WTC11 (cell line): ENCODE measurements at places on chromosomes 1 and 21. TPM values are rescaled to one million over a fixed set of nuclear protein-coding genes. Genes with fewer than 3 reads are reported as not detected.
A peak's percentile ranks its signal among the peaks of the same experiment; 100 is the strongest.

DNA sequence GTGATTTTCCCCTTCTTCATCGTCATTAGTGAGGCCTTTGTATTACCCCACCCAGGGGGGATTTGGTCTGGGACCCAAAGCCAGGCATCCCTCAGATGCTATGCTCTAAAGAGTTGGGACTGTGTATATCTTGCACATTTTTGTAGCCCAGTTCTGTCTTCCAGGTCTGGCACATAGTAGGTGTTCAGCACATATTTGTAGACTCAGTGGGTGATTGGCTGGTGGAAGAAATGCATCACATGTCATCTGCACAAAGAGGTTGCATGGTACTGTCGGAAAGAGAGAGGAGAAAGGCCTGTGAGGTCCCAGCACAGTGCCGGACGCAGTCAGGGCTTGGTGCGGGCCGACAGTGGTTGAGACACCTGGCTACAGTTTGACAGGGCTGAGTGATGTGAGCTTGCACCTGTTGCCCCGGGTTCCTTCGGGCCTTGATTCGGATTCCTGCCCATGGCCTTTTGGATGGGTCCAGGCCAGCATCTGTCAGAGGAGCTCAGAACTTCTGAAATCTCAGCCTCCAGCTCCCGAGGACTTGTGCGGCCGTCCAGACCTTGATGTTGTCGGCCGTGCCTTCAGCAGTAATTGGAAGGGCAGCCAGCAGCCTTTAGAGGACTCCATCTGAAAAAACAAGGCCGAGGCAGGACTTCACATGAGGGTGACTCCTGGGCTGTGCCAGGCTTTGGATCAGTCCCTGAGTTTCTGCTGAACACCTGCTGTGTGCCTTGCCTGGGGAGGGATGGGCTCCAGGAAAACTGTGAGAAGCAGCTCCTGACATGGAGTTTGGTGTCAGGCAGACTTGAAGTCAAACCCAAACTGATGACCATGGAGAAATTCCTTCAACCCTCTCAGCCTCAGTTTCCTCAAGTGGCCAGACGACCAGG is 40.9 kb upstream of the PADI1 start:
- DNase-seq, result no peak
- H3K27me3 ChIP-seq, result peaks cover 33% of the 10 kb centered on the region
- H3K27ac ChIP-seq, result no peak overlapping the region
- no peaks in the 10 kb centered on the region for H3K36me3 ChIP-seq
- H3K4me3 ChIP-seq, result no peak overlapping the region

- H3K27ac ChIP-seq, result peak overlapping the region; percentile 24
- no peak overlapping the region for H3K4me3 ChIP-seq
- H3K27me3 ChIP-seq, result no peaks in the 10 kb centered on the region
- DNase-seq, result no peak
Observed at GRCh38 chr1:87942165-87942564, 613.5 kb downstream of the LMO4 start.

GRCh38 chr1:236895665-236896387 is 100.7 kb downstream of the MTR start:
- H3K27me3 ChIP-seq, result no peaks in the 10 kb centered on the region
- no peak for DNase-seq
- no peak overlapping the region for H3K4me3 ChIP-seq
- peaks cover 69% of the 10 kb centered on the region for H3K36me3 ChIP-seq

DNA sequence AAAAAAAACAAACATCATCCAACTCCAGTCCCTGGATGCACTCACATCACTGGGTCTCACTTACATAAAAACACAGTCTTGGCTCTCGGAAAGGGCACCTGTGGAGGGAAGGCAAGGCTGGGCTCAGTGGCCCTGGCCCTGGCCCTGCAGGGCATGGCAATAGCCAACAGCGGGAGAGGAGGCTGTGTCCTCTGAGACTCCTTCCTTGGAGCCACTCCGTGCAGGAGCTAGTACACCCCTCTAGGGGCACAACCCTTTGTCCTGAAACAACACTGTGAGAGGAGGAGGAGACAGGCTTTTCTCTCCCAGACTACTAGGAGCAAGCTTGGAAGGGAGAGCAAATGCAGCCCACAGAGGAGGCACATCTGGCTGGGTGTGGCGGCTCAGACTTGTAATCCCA is 28.0 kb downstream of the URB1 start:
- H3K36me3 ChIP-seq, result peaks cover 87% of the 10 kb centered on the region
- no peak overlapping the region for H3K4me3 ChIP-seq
- no peaks in the 10 kb centered on the region for H3K4me1 ChIP-seq
- H3K27ac ChIP-seq, result peak overlapping the region; percentile 47; the same call in 1 of the 2 replicates
- no peak for DNase-seq
- no peaks in the 10 kb centered on the region for H3K27me3 ChIP-seq

DNA sequence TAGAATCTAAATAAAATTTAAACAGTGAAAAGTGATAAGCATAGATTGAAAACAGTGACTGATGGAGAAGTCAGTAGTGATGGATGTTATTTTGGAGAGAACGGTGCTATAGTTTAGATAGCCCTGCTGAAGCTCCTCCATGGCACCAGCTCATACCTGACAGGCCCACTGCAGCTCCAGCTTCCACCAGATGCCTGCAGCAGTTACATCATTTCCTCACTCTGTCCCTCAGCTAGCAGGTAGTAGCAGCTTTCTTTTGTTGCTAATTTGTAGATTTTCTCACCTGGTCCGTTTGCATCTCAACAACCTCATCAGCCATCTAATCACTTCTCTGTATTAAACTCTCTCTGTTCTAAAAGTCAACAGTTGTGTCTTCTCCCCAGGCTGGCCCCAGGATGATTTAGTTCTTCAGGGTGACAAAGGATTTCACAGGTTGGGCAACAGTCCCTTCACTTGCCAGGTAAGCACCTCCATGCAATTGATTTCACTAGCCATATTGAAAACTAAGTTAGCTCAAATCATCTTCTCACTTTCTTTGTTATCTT is 128.3 kb downstream of the LMX1A start:
- no peak overlapping the region for H3K27ac ChIP-seq
- DNase-seq, result no peak
- peaks cover 26% of the 10 kb centered on the region for H3K4me1 ChIP-seq
- H3K27me3 ChIP-seq, result peaks cover 18% of the 10 kb centered on the region
- no peak overlapping the region for H3K4me3 ChIP-seq
- H3K36me3 ChIP-seq, result no peaks in the 10 kb centered on the region

DNA sequence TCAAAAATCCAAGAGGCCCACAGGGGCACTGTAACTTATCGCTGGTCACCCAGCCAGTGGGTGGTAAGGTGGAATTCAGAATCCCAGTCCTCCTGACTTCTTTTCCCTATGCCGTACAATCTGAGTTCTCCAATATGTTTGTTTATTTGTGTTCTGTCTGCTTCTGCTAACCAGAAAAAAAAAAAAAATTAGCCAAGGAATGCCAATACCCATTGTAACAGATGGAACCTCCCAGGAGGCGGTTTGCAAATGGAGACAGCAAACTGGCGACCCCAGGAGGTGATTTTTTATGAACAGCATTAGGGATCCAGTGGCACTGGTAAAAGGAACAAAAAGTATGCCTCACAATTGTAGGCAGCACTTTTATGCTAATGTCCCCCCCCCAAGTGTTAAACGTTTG is 189.0 kb upstream of the FGGY start:
- H3K27me3 ChIP-seq, result peaks cover 3% of the 10 kb centered on the region; the same call in 1 of the 2 replicates
- no peak for DNase-seq
- peaks cover 21% of the 10 kb centered on the region for H3K4me1 ChIP-seq

DNA sequence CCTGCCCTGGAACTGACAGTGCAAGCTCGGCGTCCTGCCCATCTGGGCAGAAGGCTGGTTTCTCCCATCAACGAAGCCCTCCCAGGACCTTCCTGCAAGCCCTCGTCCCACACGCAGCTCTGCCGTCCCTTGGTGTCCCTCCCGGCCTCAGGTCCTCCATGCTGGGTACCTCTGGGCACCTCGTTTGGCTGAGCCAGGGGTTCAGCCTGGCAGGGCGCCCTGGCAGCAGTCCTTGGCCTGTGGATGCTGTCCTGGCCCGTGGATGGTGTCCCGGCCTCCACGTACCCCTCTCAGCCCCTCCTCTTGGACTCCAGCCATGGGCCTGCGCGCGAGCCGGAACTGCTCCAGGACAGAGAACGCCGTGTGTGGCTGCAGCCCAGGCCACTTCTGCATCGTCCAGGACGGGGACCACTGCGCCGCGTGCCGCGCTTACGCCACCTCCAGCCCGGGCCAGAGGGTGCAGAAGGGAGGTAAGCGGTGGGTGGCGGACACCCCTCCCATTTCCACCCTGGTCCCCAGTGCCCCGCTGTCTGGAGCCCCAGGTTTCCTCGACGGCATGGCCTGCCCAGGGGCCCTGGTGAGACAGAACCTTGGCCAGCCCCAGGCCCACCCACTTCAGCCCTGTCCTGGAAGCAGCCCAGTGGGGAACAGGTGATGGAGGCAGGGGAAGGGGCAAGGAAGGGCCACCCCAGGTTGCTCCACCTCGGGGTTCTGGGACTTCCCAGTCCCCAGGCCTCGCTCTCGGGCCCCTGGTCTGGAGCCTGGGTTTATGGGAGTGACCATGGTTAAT is 3.5 kb downstream of the TNFRSF14 start:
- H3K4me1 ChIP-seq, result peaks cover 4% of the 10 kb centered on the region; the same call in 1 of the 2 replicates
- no peak overlapping the region for H3K27ac ChIP-seq

GRCh38 chr1:22615886-22616285 is 20.5 kb upstream of the C1QA start:
- no peak overlapping the region for H3K4me3 ChIP-seq
- no peaks in the 10 kb centered on the region; the same call in 1 of the 2 replicates for H3K4me1 ChIP-seq
- H3K36me3 ChIP-seq, result no peaks in the 10 kb centered on the region
- DNase-seq, result no peak
- H3K27ac ChIP-seq, result no peak overlapping the region

DNA sequence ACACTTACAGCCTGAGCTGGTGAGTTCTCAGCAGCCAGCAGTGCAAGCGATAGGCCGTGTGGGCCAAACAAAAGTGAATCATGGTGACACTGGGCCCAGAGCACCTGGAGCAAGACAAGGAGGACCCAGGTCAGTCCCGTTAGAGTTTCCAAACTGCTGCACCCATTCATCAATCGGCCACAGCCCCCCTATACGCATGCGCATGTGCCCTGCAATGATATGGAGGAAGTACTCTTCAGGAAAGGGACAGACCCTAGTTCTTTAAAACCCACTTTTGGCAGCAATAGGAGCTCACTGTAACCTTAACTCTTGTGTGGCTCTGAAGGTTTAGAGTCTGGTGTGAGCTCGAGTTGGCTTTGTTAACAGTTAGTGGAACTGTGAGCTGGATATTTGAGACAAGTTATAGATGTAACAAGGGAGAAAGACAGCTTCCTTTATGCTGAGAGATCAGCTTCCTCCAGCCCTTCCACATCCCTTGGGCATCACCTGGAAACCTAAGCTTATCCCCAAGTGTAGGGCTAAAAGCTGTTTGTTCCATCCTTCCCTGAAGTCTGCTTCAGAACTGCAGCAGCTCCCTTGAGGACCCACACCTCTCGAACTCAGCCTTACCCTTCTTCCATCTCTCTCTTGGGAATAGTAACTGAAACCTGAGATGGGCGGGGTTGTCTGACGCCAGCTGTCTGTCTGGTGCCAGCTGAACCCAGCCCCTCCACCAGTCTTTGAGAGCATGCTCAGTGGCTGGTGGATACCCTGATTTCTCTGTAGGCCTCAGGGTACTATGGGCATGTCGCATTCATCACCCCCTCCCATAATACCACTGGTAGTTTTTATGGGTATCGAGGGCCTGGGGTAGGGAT is 17.7 kb downstream of the NMNAT1 start:
- no peak overlapping the region for H3K4me3 ChIP-seq
- H3K27ac ChIP-seq, result peak overlapping the region; percentile 80
- H3K27me3 ChIP-seq, result no peaks in the 10 kb centered on the region
- peaks cover 10% of the 10 kb centered on the region for H3K4me1 ChIP-seq
- H3K36me3 ChIP-seq, result no peaks in the 10 kb centered on the region

DNA sequence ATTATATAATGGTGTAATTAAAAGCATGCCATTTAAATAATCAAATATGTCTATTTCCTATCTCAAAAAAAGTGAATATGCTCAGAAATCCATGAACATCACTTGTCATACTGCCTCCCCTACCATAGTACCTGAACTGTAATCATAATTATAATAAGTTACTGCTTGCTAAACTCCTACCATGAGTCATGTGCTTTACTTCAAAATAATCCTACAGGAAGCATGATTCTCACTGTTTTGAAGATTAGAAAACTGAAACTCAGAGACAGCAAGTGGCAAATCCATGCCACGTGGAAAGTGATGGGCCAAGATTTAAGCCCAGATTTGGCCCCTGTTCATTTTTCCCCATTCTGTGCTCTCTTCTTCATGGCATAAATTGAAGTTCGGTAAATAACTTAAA is 5.2 kb downstream of the LRRC7 start:
- H3K4me3 ChIP-seq, result no peak overlapping the region
- H3K27me3 ChIP-seq, result peaks cover 50% of the 10 kb centered on the region
- no peaks in the 10 kb centered on the region for H3K36me3 ChIP-seq

DNA sequence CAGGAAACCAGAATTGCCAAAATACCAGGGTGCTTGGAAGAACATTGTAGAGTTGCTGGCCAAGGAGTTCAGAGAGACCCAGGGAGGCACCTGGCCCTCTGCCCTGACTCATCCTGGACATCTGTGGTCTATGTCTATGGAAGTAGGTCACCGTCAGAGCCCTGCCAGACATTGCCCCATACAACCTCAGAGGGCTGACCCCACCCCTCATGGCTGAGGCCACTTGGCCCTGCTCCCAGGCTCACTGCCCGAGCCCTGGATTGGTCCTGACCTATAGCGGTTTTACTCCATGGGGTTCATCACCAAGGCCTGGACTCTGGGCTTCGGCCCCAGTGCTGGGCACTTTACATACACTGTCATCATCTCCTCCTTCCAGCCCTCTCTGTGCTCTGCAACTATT is 233.1 kb downstream of the PTPRU start:
- no peak overlapping the region for H3K27ac ChIP-seq
- peaks cover 8% of the 10 kb centered on the region for H3K36me3 ChIP-seq
- no peak overlapping the region for H3K4me3 ChIP-seq
- peaks cover 2% of the 10 kb centered on the region for H3K27me3 ChIP-seq
- no peak for DNase-seq

DNA sequence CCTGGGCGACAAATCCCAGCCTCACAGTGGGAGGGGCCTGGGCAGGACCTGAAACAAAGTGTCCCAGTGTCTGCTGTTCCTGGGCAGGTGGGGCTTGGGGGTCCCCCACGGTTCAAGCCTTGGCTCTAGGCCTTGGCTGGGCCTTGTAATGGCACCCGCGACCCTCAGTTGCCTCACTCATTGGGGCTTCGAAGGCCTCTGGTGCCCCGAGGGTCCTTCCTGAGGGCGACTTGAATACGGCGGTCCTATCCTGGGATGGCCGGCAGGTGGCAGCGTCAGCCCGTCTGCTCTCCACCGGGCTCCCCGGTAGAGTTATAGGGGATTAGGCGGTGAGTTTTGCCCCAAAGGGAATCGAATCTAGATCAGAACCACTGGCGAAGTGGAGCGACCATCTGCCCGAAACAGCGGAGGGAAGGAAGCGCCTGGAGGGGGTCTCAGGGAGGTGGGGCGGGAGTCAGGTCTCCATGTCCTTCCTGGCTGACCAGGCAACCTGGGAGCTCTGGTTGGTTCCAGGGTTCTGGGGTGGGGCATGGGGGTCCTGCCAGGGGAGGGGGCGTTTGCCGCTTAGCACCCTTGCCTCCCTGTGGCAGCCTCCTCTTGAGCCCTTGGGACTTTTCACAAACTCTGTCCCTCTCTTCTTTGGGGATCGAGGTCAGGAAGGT is 2.1 kb upstream of the PEX10 start:
- peak overlapping the region; percentile 96 for H3K27ac ChIP-seq
- no peaks in the 10 kb centered on the region; the same call in 1 of the 2 replicates for H3K27me3 ChIP-seq
- H3K36me3 ChIP-seq, result peaks cover 3% of the 10 kb centered on the region; the same call in 1 of the 2 replicates
- H3K4me1 ChIP-seq, result peaks cover 16% of the 10 kb centered on the region
- peak; percentile 86 for DNase-seq

Gene OR10X1
- total RNA-seq, result not detected in 3 replicates

Gene KAZN
- 13.7 to 19.9 TPM (median 16.2 TPM) in 3 replicates for total RNA-seq

Gene LAD1
- total RNA-seq, result 14.5 to 15.6 TPM (median 14.9 TPM) in 3 replicates

Gene TAF5L
- total RNA-seq, result 17.9 to 23.8 TPM (median 18.9 TPM) in 3 replicates

Gene PTGS2
- 0.20 to 0.66 TPM (median 0.60 TPM) in 3 replicates for total RNA-seq

Gene RNF2
- 37.3 to 47.8 TPM (median 45.2 TPM) in 3 replicates for total RNA-seq

Gene SPRR1A
- total RNA-seq, result not detected in 3 replicates

Gene SLC2A5
- total RNA-seq, result 0.04 to 0.18 TPM (median 0.07 TPM) in 3 replicates

Gene NDUFS5
- 402 to 430 TPM (median 414 TPM) in 3 replicates for total RNA-seq
